ENCODE measurements at places on chromosomes 1 and 21.

- DNase-seq, result no peak
Observed at GRCh38 chr1:50268049-50268448, 155.2 kb downstream of the DMRTA2 start.

DNA sequence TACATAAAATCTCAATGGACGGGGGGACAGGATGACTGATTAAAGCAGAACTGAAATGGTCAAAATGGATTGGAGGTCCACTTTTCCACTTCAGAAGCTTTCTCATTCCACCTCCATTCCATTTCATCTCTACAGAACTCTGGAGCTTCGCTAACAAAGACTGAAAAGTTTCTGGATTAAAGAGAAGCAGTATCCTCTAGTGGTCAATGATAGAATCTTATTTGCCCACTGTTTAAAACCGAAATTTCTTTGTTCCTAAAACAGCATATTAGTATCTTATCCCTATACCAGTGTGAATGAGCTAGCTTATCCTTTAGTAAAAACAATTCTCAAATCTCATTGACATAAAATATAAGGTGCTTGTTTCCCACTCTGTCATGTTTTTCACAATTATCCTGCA lies 890.6 kb downstream of the KCNT2 start:
- no peak for DNase-seq

DNA sequence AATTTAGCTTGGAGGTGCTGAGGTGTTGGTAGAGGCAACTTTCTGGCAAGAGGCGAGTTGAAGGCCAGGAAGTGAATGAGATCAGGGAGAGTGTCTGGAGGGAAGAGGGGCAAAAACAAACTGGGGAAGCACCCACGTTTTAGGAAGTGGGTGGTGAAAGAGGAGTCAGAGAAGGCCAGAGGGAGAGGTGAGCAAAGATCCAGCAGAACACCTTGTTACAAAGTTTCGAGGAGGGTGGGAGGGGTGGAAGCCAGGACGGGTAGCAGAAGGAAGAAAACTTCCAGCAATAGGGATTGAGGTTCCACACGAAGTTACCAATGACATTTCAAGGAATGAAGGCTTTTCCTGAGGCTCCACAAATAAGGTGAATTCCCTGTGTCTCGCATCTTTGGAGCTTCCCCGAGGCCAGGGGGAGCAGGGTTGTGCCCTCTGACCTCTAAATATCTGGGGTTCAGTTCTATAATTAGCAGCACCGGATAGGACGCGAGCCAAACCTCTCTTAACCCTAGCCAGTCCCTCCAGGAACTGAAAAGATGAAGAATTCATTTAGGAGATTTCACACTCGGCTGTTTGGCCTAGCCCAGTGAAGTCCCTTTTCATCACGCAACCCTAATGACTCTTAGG lies 578 bp upstream of the SESN2 start:
- DNase-seq, result no peak

GRCh38 chr1:226674892-226675714 lies 64.0 kb downstream of the ITPKB start:
- peak; percentile 88 for DNase-seq

- DNase-seq, result no peak
Observed at GRCh38 chr1:4165686-4166300, 265.7 kb upstream of the C1orf174 start.

- DNase-seq, result no peak
Observed at GRCh38 chr1:115456441-115456961, 118.5 kb upstream of the NGF start.

GRCh38 chr1:241101622-241102021 lies 255.4 kb downstream of the RGS7 start:
- DNase-seq, result no peak

- no peak for DNase-seq
Observed at GRCh38 chr1:217647791-217648190, 16.6 kb downstream of the SPATA17 start.

DNA sequence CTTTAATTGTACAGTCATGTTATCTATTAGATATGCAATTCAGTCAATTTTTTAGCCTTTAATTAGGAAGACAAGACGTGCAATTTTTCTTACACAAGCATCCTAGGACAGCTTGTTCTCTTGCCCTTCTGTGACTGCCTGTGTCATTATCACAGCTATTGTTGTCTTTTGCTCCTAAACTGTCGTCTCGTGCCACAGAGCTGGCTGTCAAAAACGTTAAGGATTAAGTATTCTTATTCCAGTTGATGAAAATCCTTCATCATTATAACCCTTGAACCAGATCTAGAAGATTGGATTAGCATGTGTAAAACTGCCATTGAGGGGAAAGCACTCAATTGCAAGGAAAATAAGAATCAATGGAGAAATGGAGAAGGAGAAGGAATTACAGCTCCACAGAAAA lies 43.8 kb upstream of the AIM2 start:
- DNase-seq, result no peak

DNA sequence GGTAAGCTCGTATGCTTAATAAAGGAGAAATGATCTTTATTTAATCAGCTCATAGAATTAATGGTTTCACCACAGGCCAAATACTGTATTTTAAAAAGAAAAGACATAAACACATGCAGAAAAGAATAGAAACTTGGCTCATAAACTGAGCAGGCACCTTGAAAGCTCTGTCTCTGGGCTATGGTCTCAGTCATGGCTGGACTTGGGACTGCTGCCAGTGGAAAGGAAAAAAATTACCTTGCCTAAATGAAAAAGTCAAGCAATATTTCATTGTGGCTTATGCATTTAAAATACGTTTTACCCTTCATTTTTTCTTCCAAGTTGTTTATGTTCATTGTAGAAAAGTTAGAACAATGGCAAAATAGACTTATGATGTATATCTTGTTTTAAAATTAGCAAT lies 8.0 kb downstream of the LRRC42 start:
- no peak for DNase-seq

DNA sequence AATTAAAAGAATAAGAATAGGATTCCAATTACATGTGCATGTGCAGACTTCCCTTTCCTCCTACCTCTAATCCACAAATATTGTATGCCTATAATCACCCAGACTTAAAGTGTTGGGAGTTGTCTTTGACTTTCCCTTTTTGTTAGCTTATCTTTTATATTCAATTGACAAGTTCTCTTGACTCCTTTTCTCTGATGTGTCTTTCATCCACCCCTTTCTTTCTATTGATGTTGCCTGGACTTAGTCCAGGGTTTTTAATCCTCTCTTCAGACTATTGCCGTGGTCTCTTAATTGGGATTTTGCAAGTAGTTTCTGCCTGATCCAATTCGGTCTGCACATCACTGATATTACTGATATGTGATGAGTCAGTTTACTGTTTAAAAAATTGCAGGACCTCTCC lies 170.9 kb downstream of the LHX8 start:
- DNase-seq, result no peak

- no peak for DNase-seq
Observed at GRCh38 chr1:40045182-40045581, 4.7 kb downstream of the CAP1 start.

DNA sequence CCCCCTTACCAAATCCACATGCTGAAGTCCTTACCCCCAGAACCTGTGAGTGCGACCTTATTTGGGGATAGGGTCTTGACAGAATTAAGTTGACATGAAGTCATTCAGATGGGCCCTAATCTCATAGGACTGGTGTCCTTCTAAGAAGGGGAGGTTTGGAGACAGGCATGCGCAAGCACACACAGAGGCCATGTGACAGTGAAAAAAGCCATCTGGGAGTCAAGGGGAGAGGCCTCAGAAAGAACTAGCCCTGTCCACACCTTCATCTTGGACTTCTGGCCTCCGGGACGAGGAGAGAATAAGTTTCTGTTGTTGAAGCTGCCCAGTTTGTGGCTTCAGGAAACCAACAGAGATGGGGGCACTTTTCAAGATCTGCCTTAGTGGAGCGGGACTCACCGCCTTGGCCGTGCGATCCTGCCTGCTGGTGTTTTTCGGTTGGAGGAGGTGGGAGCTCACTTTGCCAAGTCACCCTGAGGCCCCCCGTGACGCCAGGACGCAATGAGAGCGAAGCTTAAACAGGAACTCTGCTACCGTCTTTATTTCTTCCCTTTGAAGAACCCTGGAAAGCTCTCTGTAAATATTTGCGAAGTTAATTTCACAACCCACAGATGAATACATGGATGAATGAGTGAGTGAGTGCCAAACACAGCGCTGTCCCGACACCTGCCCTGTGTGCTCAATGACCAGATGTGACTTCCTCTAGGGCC lies 42.5 kb upstream of the C1orf174 start:
- no peak for DNase-seq

GRCh38 chr21:25461725-25462124 lies 145.6 kb downstream of the MRPL39 start:
- no peak for DNase-seq

DNA sequence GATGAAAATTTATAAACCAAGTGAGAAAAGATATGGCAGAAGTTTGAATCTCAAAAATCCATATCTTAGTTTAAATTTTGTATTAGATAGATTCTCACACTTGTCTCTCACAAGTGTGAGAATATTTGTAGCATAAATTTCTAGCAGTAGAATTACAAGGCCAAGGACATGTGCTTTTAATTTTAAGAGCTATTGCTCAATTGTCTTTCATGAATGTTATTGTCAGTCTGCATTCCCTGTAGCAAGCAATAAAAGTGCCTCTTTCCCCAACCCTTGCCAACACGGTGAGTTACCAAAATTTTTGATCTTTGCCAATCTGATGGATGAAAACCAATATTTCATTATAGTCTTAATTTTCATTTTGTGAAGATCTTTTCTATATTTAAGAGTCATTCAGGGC lies 64.0 kb downstream of the CTH start:
- DNase-seq, result no peak

DNA sequence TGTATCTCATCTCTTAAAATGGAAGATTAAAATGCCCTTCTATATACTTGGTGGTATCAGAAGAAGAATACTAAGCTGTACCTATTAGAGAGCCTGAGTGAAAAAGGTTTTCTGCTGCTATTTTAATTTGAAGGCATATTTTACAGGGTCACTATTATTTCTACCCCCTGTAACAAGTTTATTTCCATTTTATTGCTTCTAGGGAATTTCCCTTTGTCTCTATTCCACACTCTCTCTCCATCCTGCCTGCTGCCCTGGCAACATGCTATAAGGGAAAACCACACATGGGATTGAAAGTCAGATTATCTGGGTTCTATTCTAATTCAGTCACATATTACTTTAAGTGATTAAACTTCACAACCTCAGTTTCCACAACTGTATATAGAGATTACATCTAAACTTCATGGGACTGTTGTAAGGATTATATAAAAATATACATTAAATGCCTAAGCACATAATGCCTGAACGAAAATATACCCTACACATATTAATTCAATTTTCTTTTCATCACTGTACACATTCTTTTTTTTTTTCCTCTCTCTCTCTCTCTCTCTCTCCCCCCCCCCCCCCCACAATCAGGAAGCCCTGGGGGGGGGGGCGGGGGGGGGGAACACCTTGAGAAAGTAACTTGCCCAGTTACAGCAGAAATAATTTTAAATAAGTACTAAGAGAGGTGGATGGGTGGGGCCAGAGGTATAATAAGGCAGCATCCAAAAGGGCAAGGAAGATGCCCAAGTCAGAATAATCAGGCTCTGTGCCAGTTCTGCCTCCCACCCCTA lies 51.5 kb downstream of the LUZP1 start:
- no peak for DNase-seq
